Germinal center (tissue), 1 donor: ENCODE measurements at places on chromosomes 2 and 18.

- DNase-seq = peak; percentile 27
Measured at GRCh38 chr2:84865181-84865783, 15.6 kb downstream of the TRABD2A start.

- no peak for DNase-seq
Measured at GRCh38 chr2:203664029-203664755, 42.2 kb upstream of the CD28 start.

DNA sequence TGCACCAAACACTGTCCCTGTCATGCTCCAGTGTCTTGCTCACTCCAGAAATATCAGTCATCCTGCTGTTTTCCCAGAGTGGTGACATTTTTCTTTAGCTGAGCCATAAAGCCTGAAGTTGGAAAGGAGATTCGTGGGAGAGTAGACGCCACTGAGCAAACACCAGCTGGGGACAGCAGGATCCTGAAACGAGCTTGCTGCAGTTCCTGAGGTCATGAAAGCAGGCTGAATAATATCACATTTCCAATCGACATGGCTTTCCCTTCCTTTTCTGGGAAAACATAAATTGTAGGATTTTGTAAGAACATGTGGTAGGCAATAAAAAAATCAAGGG is 276.4 kb downstream of the CDCA7 start:
- no peak for DNase-seq

DNA sequence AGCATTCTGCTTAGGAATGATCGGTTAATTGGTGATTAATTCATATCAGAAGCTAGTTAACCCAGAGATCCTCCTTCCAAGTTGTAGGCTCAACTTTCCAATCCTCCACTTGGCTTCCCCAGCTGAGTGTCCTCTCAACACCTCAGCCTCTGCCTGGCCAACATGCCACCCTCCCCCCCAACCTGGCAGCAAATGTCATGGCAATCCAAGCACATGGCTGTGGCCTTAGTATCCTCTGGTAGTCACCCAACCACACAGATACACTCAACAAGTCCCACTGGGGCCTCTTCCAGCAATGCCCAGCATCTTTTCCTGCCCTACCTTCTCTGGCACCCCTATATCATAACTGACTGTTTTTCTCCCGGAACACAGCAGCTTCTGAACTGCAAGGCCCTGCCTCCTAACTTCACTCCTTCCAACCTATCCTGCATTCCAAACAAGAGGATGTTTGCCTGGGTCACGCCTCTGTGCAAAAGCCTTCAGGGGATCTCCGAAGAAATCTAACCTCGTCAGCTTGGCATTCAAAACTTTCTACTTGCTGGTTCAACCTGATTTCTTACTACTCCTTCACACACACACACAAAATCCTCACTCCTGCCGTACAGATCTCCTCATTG is 195.0 kb downstream of the CYP26B1 start:
- DNase-seq = no peak

- no peak for DNase-seq
Measured at GRCh38 chr2:185404578-185404977, 334.0 kb upstream of the FSIP2 start.

DNA sequence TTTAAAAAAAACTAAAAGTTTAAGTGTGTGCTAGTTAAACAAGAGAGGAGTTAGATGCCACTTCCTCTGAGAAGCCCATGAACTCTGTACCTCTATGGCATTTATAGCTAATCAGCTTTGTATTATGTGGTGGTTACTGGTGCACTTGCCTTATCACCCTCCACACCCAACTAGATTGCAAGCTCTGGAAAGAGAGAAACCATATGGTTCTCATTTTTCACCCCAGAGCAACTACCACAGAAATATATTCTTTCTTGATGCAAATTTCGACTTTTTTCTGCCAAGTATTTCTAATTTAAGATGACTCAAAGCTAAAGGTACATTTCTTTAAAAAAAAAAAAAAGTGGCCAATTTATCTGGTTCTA is 24.2 kb downstream of the RAPH1 start:
- DNase-seq = peak; percentile 27

DNA sequence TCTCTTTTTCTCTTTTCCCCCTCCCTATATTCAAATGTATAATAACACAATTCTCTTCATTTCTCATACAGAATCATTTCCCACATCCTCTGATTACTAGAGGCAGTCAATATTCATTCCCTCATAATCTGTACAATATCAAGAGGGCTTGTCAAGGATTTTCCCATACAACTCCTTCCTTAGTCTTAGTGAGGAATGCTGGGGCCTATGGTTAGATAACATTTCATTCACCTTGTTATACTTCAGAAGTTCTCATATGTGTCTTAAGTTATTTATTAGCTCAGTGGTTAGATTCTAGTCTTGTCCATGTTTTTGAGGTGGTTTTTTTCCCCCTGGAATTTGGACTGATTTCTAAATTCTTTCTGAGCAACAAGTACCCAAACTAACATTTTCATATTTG is 289.5 kb downstream of the PDE11A start:
- no peak for DNase-seq

- no peak for DNase-seq
Measured at GRCh38 chr2:181224866-181225265, 232.3 kb upstream of the ITGA4 start.

GRCh38 chr2:180101846-180102245 is 94.7 kb upstream of the CWC22 start:
- DNase-seq = no peak

DNA sequence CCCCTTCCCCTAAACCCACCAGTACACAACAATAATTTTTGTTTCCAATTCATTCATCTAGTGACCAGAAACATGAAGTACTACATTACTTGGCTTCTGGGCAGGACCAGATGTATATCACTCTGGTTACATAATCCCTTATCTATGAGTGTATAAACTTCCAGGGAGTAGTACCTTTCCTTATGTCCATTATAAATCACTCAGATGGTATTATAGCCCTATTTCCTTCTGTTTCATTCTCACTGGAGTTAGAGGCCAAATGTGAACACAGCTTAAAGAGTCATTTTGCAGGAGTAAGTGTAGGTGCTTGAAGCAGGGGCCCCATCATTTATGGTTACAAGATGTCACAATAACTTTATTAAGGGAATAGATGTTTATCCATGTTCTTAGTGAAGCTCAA is 894.4 kb upstream of the NXPH2 start:
- DNase-seq = no peak

DNA sequence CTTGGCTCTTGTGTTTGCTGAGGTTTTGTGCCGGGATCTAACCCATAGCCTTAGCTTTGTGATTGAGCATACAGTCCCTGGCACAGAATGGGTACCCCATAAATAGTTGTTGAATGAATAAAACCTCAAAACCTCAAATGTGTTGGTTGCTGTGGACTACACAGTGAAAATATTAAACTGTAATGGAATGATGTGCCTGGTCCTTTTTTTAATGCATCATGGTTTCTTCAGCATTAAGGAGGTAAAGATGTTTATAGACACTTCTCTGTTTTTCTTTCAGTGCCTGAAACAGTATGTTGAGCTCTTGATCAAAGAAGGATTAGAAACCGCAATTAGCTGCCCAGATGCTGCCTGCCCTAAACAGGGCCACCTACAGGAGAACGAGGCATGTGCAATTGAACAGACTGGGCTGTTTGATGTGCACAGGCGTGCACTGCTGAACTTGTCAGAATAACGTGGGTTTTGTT is 97.0 kb downstream of the RNF144A start:
- DNase-seq = peak; percentile 21

DNA sequence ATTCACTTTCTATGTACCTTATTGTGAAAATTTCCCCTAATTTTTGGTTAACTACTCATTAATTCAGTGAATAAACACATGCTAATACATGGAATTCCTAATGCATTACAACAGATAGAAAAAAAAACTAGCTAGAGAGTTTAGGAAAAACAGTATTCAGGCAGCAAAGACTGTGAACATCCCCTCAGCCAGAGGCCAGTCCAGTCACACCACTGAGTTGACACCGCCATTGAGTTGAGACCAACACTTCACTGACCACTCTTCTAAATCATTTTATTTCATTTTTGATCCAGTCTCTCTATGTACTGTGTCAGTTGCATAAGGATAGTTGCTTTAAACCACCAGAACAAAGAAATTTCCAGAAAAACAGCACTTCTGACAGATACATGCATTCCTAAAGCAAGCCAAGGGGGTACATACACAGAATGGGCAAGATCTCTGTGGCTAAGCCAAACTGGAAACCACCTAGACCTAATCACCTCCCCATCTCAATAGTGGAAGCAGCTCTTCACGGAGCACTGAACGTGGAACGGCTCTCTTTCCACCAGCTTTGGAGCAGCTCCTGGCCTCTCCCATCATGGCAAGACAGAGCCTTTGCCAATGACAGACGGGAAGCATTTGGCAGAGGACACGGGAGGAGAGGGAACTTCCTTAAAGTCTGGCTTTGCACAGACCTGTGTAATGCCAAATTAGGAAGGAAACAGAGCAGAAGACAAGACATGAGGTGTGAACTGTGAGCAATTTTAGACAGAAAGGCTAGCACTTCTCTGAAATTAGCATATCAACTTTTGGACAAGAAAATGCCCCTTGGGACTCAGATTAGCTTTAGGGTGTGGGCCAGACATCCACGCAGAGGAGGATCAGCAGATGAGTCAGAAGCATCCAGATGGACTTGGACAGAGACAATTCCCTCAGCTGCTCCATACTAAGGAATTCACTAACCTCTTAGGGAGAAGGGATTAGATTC is 36.4 kb downstream of the CACNB4 start:
- no peak for DNase-seq

DNA sequence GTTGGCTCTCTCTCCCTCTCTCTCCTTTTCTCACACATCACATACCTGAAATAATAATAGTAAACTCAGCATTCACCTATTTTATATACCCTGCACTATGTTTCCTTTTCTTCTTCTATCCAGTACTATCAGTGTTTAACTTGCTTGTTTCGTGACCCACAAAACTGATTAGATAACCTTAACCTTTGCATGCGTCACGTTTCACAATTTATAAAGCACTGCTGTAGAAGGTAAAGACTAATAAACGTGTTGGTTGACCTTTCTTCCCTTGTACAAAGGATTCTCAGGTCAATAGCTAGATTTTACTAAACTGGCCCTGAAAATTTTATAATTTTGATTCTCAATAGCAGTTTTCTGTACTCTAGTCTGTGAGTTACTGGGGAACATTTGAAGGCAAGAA is 791.7 kb downstream of the DPP10 start:
- no peak for DNase-seq

GRCh38 chr2:231036131-231036530 is 1.2 kb upstream of the C2orf72 start:
- no peak for DNase-seq

DNA sequence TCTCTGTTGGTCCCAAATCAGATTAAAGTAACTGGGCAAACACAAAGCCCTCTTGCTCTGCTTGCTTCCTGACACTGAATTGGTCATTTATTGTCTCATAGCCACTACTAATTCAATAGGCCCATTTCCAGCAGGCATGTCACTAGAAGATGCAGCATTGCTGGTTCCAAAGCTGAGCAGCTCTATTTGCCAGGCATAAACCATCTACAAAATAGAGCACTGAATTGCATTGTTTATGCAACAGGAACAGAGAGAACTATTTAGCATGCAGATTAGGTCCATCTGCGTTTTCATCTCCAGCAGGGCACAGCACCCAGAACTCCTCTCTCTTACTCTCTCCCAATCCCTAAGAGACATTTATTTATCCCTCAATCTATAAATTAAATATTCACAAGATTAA is 227.6 kb downstream of the SUCLG1 start:
- DNase-seq = no peak

- DNase-seq = no peak
Measured at GRCh38 chr2:120258196-120258595, 5.5 kb downstream of the RALB start.

- no peak for DNase-seq
Measured at GRCh38 chr2:191465766-191466420, 212.0 kb upstream of the NABP1 start.

GRCh38 chr2:163716101-163716500 is 19.7 kb downstream of the FIGN start:
- no peak for DNase-seq

- DNase-seq = no peak
Measured at GRCh38 chr2:223956300-223956699, 963 bp upstream of the MRPL44 start.
